NCI-H2081 treated with DMSO at 0.1 percent for 48 hours (cell line): ENCODE measurements at places on chromosomes 5 and 9.
A peak's percentile ranks its signal among the peaks of the same experiment; 100 is the strongest.

GRCh38 chr9:78582821-78583220, 285.9 kb downstream of the PSAT1 start:
- no peak for DNase-seq

DNA sequence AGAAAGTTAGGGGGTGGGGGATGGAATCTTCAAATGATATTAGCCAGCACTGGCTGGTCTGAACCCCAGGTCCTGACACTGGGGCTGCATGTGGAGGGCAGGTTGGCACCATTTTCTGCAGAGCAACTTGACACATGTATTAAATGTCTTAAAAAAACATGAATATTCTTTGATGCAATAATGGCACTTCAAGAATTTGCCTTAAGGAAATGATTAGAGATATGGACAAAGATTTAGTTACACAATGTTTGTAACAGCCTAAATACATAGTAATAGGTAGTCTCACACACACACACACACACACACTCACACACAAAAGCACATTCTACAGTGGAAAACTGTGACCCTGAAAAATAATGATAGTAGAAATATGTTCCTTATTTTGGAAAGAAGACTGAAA, 3.6 kb downstream of the SVEP1 start:
- DNase-seq, result no peak

GRCh38 chr5:33807771-33808170, 84.0 kb downstream of the ADAMTS12 start:
- no peak for DNase-seq

- no peak for DNase-seq
Measured at GRCh38 chr9:3028535-3028934, 184.6 kb upstream of the PUM3 start.

GRCh38 chr5:57716661-57717060, 234.1 kb upstream of the ACTBL2 start:
- no peak for DNase-seq

DNA sequence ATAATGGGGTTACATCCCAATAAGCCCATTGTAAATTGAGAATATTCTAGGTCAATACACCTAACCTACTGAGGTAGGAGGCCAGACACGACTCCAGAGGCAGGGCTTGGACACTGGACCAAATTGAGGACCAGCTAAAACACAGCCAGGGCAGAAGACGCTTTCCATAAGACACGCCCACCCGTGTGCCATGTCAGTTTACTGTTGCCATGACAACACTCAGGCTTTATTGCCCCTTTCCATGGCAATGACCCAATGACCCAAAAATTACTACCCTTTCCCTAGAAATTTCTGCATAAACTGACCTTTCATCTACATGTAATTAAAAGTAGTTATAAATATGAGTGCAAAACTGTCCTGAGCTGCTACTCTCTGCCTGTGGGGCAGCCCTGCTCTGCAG, 31.5 kb downstream of the SLC22A4 start:
- no peak for DNase-seq

GRCh38 chr5:10701567-10702039, 59.4 kb downstream of the DAP start:
- DNase-seq, result no peak

DNA sequence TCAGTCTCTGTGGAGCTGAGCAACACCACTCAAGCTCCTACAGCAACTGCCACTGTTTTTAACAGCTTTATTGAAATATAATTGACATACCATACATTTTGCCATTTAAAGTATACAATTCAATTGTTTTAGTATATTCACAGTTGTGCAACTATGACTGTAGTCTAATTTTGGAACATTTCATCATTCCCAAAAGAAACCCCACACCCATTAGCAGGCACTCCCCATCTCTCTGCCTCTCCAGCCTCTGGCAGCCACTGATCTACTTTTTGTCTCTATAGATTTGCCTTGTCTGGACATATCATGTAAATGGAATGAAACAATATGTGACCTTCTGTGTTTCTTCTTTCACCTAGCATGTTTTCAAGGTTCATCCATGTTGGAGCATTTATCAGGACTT, 43.5 kb downstream of the RUSC2 start:
- DNase-seq, result no peak

- DNase-seq, result peak; percentile 76
Measured at GRCh38 chr9:136799854-136800657, 3.9 kb downstream of the CCDC183 start.

GRCh38 chr9:129027685-129028191, 393 bp downstream of the SH3GLB2 start:
- no peak for DNase-seq

DNA sequence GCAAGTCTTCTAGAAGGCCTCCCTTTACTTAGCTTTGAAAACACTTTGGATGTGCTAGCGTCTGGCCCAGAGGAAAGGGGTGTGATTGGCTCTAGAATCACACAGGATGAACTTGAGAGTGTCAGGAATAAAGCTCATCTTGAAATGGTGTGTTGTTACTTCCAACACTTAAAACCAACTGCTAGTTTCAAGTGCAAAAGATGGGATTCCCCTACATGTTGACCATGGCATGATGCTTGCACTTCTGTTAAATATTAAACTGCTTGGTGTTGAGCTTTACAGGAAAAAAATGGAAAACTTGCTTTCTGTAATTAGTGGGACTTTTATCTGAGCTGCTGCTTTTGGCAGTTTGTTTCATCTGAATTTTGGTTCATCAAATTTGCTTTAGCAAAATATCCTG, 261.1 kb downstream of the MED10 start:
- no peak for DNase-seq

DNA sequence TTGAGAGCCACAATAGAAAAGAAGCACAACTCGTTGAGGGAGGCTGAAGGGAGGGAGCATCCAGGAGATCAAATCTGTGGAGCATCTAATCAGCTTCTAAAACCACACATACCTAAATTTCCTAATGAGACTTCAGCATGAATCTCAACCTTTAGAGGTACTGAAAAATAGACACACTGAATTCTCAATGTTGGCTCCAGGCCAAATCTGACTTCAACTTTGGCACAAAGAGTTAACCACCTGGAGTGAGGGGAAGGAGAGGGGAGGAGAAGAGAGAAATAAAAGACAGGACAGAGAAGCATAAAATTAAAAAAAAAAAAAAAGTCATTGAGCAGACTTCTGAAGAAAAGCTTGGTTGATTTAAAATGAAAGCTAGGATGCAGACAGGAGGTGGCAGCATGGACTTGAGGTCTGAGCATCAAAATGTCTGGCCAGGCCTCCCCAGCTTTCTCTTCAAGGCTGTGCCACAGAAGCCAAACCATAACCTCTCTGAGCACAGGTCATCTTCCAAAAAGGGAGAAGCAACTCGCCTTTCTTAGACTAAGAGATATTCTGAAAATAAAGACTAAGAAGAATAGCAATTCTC, 205.6 kb downstream of the DENND1A start:
- no peak for DNase-seq

- DNase-seq, result no peak
Measured at GRCh38 chr9:121776739-121777637, 125.6 kb downstream of the DAB2IP start.

- no peak for DNase-seq
Measured at GRCh38 chr5:127353327-127353726, 62.7 kb downstream of the MEGF10 start.

GRCh38 chr9:91811024-91811909, 138.8 kb downstream of the ROR2 start:
- DNase-seq, result no peak

- no peak for DNase-seq
Measured at GRCh38 chr5:141883892-141884318, 5.7 kb upstream of the PCDH1 start.

DNA sequence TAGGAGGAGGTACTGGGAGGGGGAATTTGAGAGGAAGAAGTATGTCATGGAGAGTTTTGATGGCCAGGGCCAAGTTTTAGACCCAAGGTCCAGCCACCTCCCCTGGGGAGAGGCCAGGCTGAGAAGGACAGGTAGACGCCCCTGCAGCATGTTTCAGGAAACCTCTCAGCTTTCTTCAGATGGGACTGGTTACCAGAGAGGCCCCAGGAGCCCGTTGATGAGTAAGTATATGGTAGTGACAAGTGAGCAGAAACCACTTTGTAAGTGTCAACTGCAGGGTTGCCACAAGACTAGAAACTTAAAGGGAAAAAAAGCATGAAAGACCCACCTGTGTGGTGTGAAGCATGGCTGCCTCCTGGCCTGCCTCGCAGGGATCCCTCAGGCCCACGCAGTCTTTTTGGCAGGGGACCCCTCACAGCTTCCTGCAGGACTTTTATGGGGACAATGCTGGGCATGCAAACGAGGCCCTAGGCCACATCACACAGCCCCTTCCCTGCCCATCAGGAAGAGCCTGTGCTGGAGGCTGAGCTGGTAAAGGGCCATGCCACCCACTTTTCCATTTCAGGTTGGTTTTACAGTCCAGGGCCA, 255.9 kb downstream of the FSTL4 start:
- DNase-seq, result no peak

- DNase-seq, result no peak
Measured at GRCh38 chr9:97524424-97524823, 23.0 kb downstream of the TMOD1 start.

DNA sequence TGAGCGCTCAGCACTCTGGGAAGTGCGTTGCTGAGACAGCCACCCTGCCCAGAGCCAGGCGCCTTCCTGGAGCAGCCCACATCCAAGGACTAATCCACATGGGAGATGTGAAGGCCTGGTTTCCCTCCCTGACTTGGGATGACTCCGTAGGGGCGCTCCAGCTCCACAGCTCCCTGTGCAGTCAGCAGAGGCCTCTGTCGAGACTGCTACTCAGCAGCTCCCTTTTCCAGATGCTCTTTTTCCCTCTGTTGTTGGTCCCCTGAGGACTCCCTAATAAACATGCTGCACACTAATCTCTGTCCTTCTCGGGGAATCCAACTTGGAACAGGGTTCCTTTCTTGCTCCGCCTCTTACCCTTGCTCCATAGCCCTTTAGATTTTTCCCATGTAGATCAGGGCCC, 237.3 kb downstream of the ZSWIM6 start:
- no peak for DNase-seq

GRCh38 chr5:102826629-102827028, 71.5 kb downstream of the PAM start:
- DNase-seq, result no peak

- no peak for DNase-seq
Measured at GRCh38 chr9:134214766-134215419, 50.5 kb upstream of the RNU6ATAC start.

DNA sequence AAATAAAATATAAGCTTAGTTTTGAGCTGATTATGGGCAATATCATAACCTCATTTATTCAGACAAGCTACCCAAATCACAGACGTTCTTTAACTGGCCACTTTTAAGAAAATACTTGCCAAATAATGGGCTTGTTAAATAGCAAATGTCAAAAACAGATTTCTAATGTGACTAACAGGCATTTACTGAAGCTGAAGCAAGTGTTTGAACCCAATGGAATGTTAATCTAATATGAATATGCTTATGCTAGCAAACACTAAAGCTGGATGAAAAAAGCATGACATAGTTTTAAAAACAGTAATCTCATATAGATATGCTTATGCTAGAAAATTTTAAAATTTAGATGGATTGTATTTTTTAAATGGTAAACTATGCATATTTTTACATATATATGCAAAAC, 411.6 kb upstream of the PTGER4 start:
- no peak for DNase-seq

GRCh38 chr5:17832949-17833745, 198.9 kb downstream of the TAF11L14 start:
- no peak for DNase-seq

- no peak for DNase-seq
Measured at GRCh38 chr5:33840927-33841547, 50.8 kb downstream of the ADAMTS12 start.

- no peak for DNase-seq
Measured at GRCh38 chr9:98993570-98993945, 49.9 kb downstream of the COL15A1 start.

- no peak for DNase-seq
Measured at GRCh38 chr5:157541447-157542118, 34.0 kb downstream of the ADAM19 start.

DNA sequence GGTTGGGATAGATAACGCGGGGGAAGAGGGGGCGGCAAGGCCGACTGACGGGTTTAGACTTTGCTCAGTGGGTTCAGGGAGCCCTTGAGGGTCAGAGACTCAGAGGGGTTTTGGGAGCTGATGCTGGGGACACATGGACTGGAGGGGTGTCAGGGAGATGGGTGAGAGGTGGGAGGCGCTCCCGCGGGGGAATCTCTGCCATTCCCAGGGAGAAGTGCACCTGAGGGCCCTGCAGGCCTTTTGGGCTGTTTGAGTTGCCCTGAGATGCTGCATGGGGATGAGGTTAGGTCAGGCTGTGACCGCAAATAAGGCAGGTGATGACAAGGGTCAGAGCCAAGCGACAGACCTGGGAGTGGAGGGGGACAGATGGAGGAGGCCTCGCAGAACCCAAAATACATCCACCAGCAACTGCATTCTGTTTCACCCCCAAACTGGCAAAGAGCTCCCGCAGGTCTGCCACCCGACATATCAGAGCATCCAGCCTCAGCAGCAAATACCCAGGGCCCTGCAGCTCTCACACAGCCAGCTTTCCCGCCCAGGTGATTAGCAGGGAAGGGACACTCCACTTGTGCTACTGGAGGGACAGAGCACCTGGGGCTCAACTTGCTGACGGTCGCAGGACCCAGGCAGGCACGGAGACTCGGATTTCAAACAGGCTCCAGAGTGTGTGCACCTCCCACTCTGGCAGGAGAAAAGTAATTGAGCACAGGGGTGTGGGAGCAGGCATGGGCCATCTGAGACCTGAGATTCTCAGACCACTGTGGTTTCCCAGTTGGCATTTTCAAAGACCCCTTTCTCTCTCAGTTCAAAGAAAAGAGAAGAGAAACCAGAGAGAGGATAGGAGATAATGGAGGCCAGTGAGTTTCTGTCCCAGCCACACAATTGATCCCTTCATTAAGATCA, 26.4 kb downstream of the TMOD1 start:
- DNase-seq, result no peak

- DNase-seq, result no peak
Measured at GRCh38 chr5:78855026-78855425, 130.1 kb downstream of the ARSB start.

DNA sequence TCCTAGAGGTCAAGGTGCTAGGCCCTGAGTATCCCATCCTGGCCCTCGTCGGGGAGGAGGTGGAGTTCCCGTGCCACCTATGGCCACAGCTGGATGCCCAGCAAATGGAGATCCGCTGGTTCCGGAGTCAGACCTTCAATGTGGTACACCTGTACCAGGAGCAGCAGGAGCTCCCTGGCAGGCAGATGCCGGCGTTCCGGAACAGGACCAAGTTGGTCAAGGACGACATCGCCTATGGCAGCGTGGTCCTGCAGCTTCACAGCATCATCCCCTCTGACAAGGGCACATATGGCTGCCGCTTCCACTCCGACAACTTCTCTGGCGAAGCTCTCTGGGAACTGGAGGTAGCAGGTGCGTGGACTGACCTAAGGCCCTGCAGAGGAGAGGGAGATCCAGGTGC, 7.9 kb downstream of the BTNL9 start:
- DNase-seq, result no peak

- DNase-seq, result no peak
Measured at GRCh38 chr5:108382784-108383330, 959 bp upstream of the FBXL17 start.

GRCh38 chr5:77170-77501, 14.8 kb upstream of the PLEKHG4B start:
- DNase-seq, result no peak

- DNase-seq, result no peak
Measured at GRCh38 chr9:130770679-130771442, 64.2 kb upstream of the ABL1 start.
